NCI-H1930 (cell line): ENCODE measurements at places on chromosomes 11 and 22.

DNA sequence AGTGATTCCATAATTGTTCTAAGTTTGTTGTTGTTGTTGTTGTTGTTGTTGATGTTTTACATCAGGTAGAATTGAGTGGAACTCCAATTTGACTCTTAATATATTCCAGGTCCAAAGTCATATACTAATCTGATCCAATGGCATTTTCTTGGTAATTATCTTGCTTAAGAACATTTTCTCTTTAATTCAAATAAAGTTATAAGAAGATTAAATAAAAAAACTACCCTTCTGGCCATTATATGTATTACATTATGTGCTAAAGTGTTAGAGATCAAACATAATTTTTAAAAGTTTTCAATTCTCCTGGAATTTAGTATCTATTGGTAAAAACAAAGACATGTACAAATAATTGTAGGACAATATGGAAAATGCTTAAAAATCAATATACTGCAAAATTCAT, 775.4 kb downstream of the LUZP2 start:
- DNase-seq: no peak

DNA sequence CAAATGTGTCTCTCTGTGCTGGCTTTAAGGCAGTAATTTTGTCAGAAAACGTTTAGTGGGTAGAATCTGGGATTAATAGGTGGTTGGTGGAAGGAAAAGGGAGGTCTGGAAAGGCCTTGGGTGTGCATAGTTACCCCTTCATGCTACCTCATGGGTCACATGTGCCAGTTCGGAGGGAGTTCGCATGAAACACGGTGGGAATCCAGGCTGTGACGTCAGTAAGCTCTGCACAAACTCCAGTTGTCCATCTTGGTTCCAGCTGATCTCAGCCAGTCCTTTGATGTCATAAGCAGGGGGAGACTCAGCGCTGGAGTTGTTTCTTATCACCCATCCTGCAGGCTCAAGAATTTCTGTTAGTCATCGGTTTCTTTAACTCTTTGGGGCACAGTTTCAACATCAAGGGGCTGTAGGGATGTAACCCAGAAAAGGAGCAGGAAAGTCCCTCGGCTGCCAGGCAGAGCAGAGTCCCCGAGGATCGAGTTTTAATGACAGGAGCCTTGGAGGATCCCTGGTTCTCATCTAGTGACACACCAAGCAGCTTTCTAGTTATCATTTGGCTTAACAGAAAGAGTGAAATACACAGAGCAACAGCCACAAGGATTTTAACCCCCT, 28.9 kb downstream of the MOV10L1 start:
- no peak for DNase-seq

- DNase-seq: no peak
Observed at GRCh38 chr11:15541079-15541478, 426.4 kb downstream of the INSC start.

GRCh38 chr11:134025082-134025429, 43.8 kb upstream of the JAM3 start:
- DNase-seq: no peak

DNA sequence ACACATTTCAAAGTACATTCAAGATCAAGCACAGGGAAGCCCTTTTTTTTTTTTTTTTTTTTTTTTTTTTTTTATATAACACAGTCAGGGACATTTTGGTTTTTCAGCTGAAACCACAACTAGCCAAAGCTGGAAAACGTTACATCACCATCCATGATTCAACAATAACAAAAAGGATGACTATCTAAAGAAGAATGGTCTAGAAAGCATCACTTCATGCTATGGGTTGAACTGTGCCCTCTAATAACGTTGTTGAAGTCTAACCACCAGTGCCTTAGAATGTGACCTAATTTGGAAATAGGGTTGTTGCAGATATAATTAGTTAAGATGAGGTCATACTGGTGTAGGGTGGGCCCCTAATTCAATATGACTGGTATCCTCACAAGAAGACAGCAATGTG, 46.6 kb downstream of the MTMR2 start:
- DNase-seq: no peak

DNA sequence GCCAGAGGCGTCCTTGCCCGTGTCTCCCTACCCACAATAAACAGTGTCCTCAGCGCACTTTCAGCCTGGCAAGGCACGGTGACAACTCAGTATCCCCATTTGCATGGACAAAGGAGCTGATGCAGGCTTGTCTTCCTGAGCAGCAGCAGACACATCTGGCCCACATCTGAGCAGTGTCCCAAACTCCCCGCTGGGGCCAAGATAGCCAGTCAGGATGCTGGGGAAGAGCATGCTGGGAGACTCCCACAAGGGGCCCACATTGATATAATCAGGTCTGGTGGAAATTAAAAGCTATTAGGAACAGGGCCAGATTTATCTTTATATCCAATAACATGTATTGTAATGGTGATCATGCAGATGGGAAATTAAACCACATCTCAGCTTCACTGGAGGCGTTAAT, 24.7 kb downstream of the DSCAML1 start:
- DNase-seq: no peak

DNA sequence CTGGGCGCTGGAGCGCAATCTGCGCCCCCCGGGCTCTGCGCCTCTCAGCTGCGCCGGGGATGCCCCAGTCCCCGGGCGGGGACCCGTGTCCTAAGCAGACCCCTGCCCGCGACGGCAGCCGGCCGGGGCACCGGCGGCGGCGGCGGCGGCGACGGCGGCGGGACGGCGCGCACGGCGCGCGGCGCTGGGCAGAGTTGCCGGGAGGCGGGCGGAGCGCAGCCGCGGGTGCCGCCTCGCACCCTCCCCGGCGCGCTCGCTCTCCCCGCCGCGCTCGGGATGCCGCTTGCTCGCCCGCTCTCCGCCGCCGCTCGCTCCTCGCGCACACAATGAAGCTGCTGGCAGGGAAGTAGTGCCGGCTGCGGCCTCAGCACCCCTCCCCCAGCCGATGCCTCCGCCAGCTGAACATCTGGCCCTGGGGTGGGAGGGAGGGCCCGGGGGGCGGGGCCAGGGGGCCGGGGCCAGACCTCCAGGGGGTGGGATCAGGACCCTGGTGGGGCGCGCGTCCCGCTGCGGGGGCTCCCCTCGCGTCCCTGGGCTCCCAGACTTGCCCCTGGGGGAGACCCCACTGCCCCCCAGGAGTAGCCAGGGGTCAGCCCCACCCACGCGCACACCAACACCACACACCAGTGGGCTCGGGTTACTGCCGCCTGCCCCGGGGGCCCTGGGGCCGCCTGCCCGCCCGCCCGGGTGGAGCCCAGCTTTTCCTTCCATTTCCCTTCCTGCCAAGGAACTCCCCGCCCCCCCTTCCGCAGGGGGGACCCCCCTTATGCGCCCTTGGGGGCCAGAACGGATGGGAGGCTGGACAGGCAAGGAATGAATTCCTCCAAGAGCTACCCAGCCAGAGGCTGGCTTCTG, at the start of gene RCOR2:
Gene RCOR2, minus strand, starts transcription at position 328 of the 855 bp plus-strand sequence. CDS start 708 bp downstream, outside the sequence.
- DNase-seq: peak; percentile 75

DNA sequence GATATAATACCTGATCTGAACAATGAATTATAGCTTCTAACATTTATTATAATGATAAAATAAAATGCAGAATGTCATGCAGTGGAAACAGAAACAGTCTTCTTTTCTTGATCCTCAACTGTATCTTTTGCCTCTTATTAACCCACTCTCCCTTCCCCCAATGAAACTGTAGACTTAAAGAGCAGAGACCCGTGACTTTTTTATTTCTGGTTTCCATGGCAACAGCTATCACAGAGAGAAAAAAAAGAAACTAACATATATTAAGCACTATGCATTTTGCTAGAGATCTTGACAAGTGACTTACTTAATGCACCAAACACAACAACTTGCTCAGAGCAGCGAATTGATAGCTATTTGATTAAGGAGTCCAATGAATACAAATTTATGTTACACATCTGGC, 69.3 kb downstream of the RAB38 start:
- no peak for DNase-seq

GRCh38 chr11:36577859-36578258, 10.1 kb downstream of the RAG1 start:
- no peak for DNase-seq

- DNase-seq: no peak
Observed at GRCh38 chr11:86773513-86774252, 26.7 kb upstream of the PRSS23 start.

DNA sequence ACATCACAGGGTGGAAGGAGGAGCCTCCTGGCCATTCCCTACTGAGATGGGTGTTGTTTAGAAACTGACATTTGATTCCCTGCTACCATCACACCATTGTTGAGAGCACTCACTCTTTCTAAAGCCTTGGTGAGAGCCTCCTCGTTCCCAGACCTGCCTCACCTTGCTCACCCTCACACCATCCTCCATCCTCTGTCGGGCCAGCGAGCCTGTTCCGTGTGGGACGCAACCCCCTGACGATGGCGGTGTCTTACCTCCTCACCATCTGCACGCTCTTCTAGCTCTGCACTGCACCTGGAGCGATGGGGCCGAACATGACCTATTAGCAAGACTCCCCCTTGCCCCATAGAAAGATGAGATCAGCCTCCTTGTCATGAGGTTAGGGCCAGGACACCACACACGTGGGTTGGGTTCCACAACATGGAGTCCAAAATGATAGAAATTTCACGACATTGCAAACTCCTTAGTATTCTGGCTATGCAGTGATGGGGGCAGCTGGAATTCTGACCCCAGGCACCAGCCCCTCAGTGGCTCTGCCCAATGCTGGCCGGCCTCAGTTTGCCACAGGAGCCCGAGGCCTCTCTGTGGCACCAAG, 1017.9 kb downstream of the TBC1D22A start:
- no peak for DNase-seq

DNA sequence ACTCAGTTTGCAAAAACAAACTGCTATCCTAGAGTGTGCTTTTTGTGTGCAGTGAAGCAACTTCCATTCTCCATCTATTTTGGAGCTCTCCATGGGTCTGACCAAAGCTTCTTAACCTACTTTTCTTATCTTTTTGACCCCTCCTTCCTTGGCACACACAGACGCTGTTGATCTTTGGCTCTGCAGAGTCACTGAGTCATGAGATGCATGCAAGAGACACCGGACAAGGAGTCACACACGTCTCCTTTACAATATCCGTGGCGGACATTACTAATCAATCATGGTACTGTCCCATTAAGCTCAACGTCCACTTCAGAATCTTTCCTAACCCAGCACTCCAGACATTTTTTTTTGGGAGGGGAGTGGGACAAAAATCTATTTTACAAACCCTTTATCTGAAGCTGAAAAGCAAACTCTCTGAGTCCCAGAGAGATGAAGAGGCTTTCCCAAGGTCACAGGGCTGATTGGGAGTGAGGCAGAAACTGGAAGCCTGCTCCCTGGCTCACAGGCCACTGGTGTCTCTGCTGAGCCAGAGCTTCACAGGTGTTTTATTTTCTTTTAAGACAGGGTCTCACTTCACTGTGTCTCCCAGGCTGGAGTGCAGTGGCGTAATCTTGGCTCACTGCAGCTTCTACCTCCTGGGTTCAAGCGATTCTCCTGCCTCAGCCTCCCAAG, 165.8 kb upstream of the SYT13 start:
- DNase-seq: no peak

DNA sequence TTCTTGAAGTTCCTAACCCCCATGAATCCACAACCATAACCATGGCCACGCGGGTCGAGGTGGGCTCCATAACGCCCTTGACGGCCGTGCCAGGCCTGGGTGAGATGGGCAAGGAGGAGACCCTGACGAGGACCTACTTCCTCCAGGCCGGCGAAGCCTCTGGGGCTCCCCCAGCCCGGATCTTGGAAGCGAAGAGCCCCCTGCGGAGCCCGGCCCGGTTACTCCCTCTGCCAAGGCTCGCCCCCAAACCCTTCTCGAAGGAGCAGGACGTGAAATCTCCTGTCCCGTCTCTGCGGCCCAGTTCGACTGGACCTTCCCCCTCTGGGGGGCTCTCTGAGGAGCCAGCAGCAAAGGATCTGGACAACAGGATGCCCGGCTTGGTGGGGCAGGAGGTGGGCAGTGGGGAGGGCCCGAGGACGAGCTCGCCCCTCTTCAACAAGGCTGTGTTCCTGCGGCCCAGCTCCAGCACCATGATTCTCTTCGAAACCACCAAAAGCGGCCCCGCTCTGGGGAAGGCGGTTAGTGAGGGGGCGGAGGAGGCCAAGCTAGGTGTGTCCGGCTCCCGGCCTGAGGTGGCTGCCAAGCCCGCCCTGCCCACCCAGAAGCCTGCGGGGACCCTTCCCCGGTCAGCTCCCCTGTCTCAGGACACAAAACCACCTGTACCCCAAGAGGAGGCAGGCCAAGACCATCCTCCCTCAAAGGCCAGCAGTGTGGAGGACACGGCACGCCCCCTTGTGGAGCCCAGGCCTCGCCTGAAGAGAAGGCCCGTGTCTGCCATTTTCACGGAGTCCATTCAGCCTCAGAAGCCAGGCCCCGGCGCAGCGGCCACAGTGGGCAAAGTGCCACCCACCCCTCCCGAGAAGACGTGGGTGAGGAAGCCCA, 75.7 kb downstream of the KIAA1671 start:
- peak; percentile 16 for DNase-seq

DNA sequence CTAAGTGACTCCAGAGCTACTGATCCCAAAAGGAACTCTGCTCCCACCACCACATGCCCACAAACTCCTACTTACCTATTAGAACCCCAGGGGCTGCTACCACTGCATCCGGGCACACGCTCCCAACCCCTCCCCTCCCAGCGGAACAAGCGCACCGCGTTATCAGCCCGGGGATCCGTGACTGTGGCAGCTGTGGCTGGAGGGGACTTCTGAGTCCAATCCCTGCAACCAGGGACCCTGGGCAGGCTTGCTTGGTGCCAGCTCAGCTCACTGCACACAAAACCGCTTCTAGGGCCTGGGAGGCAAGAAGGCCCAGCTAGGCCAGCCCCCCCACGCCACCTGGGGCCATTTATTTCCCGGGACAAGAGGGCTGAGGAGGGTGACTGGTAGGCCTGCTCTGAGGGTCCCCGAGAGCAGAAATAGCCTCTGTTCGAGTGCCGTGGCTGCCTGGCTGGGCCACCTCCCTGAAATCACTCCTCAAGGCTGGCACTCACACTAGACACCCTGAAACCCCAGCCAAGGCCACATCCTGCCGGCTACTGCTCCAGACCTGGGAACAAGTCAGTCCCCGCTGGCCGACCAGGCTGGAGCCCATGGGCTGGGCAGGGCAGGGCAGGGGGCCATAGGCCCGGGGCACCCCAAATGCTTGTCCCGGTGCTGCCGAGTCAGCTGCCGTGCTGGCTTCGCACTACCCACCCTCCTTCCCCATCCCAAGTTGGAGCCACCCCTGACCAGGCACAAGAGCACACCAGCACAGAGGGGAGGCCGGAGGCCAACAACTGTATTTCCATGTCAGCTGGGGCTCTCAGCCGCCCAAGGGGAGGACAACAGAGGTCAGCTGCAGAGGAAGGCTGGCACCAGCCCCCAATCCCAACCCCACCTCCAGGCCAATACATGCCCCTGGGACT, 1.9 kb upstream of the IFITM10 start:
- DNase-seq: no peak

DNA sequence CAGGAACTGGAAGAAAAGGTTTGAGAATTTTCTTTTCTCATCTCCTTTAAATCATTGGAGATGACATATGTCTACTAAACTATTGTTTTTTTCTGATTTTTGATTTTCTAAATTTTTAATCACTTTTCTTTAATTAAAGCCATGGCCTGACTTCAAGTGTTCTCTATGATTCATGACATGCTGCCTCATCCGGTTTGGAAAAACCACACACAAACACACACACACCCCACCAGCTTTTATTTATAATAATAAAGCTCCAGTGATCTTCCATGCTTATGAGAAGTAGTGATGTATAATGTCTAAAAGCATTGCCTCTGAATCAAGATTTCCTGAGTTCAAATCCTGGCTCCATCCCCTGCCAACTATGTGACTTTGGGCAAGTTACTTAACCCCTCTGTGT, 179.2 kb downstream of the SPON1 start:
- no peak for DNase-seq
